COR-L47 (cell line): ENCODE measurements at places on chromosomes 7 and 10.

DNA sequence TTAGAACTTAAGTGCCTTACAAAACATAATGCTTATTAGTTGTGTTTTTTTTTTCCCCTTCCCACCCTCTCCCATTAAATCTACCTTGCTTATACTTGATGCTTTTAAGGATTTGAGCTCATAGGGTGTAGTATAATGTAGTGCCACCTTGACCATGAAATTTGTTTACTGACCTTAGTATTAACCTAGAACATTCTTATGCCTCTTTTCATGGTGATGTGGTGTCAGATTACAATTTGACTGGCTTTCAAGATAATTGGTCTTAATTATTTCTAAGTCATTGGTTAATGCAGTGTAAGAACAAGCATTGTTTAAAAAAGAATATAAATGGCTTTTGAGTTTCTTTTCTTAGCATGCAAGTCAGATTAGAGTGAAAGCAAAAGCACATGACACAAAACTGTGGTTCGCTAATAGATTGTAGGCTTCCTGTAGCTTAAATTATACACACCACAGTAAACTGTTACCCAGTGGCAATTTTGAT lies 61.8 kb downstream of the ADD3 start:
- DNase-seq: no peak

- no peak for DNase-seq
Observed at GRCh38 chr10:62861507-62861906, 45.3 kb upstream of the EGR2 start.

- no peak for DNase-seq
Observed at GRCh38 chr7:71775648-71776047, 636.5 kb downstream of the CALN1 start.

DNA sequence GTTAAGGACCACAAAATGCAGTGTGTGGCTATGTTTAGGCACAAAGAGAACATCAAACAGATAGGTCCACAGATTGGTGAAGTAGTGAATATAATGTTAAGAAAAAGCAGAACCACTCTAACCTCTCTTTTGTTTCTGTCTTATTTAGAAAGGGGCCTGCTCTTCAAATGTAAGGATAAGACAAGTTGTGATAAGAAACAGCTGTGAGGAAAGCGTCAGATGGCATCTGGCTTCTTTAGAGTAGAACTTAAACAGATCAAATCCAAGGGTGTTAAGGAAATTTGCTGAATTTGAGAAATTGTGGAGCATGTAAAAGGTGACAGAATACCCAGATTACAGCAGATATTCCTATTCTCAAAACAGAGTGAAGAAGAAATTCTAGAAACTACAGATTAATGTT lies 151.0 kb upstream of the LRGUK start:
- DNase-seq: no peak

- DNase-seq: no peak
Observed at GRCh38 chr10:24726626-24727025, 2.9 kb upstream of the ARHGAP21 start.

DNA sequence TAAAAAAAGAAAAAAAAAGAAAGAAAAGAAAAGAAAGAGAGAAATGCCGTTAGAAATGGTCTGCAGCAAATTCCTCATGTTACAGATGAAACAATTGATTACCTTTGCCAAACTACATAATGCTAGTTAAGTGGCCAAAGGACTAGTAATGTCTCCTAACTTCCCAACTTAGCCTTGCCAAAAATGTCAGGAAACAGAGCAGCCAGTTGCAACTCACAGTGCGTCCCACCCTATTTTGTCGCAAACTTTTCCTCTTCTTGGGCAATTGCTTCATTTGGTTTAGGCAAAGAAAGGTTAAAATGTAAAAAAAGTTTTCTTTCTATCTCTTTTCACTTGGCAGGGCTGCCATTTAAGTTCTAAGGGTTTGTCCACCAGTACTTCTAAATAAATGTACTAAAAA lies 53.1 kb downstream of the APBB1IP start:
- DNase-seq: no peak

DNA sequence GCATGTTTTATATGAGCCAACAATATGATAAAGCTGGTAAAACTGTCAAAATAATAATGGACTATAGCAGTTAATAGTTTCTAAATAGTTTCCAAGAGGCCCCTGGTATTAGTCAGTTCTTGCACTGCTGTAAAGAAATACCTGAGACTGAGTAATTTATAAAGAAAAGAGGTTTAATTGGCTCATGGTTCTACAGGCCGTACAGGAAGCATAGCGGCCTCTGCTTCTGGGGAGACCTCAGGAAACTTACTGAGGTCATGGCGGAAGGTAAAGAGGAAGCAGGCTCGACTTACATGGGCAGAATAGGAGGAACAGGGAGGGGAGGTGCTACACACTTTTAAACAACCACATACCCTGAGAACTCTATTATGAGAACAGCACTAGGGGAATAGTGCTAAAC lies 104.6 kb downstream of the PPP1R9A start:
- no peak for DNase-seq

DNA sequence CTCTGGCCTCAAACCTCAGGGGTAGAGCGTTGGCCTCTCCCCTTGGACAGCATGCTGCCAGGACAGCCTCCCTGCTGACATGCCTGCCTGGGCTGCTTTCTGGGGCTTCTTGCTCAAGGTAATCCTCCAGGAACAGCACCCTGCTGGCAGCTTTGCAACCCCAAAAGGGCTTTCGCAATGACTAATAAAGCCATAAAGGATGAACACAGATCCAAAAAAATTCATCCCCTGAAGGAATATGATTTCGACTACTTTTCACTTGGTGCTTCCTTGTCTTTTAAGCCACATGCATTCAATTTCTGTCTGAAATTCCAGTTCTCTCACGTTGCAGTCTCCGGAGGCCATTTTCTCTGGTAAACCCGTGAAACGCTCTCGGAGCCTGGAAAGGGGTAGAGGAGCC lies 15.1 kb upstream of the SH3PXD2A start:
- no peak for DNase-seq

GRCh38 chr7:117068511-117069145 lies 115.3 kb downstream of the ST7 start:
- peak; percentile 58 for DNase-seq

- no peak for DNase-seq
Observed at GRCh38 chr7:93894426-93894825, 3.9 kb upstream of the TFPI2 start.

GRCh38 chr10:51082857-51083256 lies 8.6 kb downstream of the PRKG1 start:
- no peak for DNase-seq

- no peak for DNase-seq
Observed at GRCh38 chr7:158472596-158472995, 115.0 kb downstream of the PTPRN2 start.

DNA sequence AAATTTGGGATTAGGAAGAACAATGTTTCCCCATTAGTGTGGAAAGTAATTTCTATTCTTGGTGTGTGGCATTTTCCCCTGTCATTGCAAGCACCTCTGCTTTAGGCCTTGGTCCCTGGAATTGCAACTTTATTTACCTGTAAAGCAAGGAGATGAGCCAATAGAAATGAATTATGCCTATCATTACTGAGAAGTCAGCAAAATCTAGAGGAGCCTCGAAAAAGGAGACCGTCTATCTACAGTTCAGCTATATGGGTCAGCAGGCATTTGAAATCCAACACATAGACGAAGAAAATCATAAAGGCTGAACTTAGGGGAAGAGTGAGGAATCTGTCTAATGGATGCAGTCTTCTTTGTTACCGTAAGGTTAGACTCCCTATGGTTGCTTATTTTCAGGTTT lies 161.1 kb downstream of the CCDC71L start:
- DNase-seq: no peak

DNA sequence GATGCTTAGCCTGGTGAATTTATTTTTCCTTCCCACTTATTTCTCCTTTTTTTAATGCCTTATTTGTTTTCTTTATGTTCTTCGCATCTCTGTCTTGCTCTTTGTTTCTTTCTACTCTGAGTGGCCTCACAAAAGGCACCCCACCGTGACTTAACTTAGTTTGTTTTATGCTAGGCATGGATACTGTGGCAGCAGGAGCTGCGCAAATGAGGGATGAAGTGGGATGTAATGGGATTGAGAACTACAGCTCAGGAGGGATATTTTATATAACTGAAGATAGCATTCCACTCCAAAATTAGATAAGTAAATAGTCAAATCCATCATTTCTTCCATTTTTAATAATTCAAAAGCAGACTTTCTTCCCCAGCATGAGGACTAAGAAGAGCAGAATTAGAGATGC lies 1.7 kb upstream of the CACNA2D1 start:
- DNase-seq: peak; percentile 31

GRCh38 chr10:34864149-34865067 lies 49.3 kb upstream of the PARD3 start:
- no peak for DNase-seq

- no peak for DNase-seq
Observed at GRCh38 chr7:22631730-22632129, 95.3 kb upstream of the IL6 start.

GRCh38 chr10:118968060-118968459 lies 61.5 kb upstream of the NANOS1 start:
- DNase-seq: no peak

- DNase-seq: no peak
Observed at GRCh38 chr10:79063661-79064492, 4.9 kb upstream of the ZMIZ1 start.

GRCh38 chr10:53122281-53122680 lies 349.7 kb upstream of the MBL2 start:
- no peak for DNase-seq

DNA sequence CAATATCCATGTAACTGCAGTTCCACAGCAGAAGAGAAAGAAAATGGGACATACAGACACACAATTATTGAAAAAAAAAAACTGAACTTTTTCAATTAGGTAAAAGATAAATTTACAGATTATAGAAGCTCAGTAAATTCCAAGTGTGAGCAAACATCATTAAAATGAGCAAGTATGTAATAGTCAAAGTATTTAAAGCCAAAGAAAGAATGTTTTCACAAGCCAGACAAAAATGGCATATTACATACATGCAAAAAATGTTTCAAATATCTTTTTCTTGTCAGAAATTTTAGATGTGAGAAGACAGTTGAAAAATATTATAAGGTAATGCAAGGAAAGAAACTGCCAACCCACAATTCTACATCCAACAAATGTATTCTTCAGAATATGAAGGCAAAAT lies 150.2 kb upstream of the AKR1E2 start:
- no peak for DNase-seq

DNA sequence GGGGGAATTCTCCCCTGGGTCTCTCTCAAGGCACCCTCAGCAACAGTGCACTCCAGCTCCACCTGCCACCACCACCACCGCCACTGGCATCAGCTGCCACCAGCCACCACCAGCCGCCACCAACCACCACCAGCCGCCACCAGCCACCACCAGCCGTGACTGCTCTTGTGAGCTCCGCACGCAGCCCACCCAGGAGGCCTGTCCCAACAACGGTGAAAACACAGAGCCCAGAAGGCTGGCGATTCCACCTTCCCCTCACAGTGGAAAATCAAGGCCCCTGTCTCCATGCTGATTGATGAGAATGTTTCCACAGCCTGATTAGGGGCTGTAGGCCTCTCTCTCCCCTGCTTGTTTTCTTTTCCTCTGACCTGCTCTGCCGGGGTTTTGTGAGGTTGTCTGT lies 41.1 kb downstream of the COBL start:
- no peak for DNase-seq

DNA sequence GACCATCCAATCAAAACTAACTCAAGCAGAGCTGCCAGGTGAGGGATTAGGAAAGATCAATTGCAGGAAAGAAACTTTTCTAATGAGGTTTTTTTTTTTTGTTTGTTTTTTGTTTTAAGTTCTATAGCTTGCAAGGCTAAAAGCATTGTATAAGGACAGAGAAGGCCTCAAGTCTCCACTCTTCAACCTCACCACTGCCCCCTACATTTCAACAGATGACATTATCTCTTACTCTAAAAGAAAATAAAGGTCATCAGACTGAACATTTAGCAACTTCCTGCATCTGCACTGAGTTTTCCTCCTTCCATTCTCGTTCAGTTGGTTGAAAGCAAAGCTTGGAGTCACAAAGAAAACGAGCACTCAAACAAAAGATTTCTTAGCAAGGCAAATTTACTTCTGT lies 45.2 kb upstream of the EXOC4 start:
- DNase-seq: no peak

- DNase-seq: peak; percentile 53
Observed at GRCh38 chr7:79268730-79269129, 184.7 kb downstream of the MAGI2 start.

DNA sequence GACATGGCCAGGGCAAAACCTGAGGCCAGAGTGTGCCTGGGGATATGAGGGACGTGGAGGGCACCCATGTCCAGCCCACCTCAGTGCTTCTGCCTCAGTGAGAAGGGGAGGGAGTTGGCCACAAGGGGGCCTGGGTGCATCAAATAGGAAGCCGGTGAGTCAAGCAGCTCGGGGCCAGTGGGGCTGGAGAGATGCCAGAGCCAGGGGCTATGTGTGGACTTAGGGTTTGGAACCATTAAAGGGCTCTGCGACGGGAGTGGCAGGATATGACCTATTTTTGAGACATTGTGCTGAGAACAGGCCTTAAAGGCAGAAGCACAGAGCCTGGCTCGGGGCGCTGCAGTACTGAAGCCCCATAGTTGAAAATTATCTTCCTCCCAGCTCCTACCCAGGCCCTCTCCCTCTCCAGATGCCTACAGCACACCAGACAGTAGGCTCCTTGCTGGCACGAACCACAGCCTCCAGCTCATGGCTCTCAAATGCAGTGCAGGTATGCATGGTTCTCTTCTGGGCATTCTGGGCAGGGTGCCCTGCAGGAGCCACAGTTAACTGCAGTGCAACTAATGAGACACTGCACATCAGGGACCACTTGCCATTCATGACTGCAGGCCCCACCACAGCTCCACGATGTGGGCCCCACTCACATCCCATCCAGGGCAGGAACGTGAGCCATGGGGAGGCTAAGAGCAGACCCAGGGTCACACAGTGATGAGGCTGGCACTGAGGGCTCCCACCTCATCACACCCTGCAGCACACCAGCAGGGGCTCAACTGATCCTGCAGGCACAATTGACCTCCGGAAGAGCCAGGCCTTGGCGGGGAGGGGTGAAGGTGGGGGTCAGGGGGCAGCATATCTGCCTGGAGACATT lies 7.2 kb upstream of the PGAM2 start:
- peak; percentile 86 for DNase-seq

DNA sequence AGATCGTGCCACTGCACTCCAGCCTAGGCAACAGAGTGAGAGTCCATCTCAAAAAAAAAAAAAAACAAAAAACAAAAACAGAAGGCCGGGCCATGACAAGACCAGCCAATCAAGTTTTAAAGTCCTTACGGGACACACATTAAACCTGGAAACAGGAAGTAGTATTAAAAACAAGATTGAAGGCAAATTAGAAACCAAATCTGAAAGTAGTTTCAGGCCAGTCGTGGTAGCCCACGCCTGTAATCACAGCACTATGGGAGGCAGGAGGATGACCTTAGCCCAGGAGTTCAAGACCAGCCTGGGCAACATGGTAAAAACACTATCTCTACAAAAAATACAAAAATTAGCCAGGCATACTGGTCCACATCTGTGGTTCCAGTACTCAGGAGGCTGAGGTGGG lies 18.1 kb downstream of the PSAP start:
- DNase-seq: no peak

GRCh38 chr10:92244796-92245195 lies 46.1 kb downstream of the CPEB3 start:
- no peak for DNase-seq

GRCh38 chr10:11112718-11113117 lies 95.0 kb downstream of the CELF2 start:
- no peak for DNase-seq

- DNase-seq: no peak
Observed at GRCh38 chr7:128189231-128189930, 51.7 kb upstream of the LEP start.
